Stimulated activated memory B cell treated with anti-CD40 and anti-IgM and Interleukin-4, amounts not matched to agents 10 μg/mL and 1 μg/mL and 100 μg/mL, for 72 hours (primary cell): ENCODE measurements at places on chromosomes 5 and 9.
A peak's percentile ranks its signal among the peaks of the same experiment; 100 is the strongest.

DNA sequence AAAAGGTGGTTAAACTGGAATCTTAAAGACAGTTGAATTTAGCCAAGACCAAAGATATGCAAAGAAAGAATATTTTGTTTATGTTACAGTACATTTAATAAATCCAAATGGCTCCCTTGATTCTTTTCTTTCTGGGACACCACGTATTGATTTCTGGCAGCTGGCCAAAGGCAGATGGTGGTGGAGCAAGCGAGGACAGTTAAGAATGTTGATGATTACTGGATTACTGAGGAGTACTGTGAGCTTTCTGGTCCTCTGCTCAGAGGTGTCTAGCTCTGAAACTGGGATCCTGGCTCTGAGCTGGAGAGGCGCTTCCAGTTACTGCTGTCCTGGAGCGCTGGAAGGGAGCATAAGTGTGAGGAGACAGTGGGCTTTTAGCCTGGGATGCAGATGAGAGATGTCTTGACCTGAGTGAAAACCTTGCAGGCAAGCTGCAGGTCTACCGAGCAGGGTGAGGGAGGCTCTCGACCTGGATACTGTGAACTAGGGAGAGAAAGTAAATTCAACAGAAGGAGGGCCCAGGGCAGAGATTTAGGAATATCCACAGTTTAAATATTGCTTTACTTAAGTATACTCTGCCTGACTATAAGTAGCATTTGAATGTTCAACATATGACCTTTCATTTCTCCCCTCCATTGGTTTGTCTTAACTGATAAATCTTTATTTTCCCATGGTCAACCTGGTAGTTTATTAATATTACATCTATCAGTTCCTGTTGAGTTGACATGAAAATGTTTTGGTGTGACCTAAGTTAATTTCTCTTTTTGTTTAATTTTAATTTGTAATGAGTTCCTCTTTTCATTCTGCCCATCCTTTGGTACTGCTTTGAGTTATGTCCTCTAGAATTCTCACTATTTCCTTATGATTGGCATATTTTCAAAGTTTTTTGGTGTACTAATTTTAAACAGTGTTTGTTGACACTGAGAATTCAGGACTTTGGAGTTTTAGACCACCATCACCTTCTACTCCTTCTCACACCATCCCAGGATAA, 3.7 kb downstream of the SYK start:
- ATAC-seq = no peak

GRCh38 chr9:89882930-89883361, 278.1 kb downstream of the GADD45G start:
- no peak for ATAC-seq

- ATAC-seq = no peak
Observed at GRCh38 chr5:81184749-81185110, 48.4 kb upstream of the CKMT2 start.

GRCh38 chr9:130866474-130866965, 30.1 kb downstream of the QRFP start:
- ATAC-seq = no peak

GRCh38 chr5:176352116-176352878, 9.3 kb downstream of the KIAA1191 start:
- peak; percentile 31 for ATAC-seq

DNA sequence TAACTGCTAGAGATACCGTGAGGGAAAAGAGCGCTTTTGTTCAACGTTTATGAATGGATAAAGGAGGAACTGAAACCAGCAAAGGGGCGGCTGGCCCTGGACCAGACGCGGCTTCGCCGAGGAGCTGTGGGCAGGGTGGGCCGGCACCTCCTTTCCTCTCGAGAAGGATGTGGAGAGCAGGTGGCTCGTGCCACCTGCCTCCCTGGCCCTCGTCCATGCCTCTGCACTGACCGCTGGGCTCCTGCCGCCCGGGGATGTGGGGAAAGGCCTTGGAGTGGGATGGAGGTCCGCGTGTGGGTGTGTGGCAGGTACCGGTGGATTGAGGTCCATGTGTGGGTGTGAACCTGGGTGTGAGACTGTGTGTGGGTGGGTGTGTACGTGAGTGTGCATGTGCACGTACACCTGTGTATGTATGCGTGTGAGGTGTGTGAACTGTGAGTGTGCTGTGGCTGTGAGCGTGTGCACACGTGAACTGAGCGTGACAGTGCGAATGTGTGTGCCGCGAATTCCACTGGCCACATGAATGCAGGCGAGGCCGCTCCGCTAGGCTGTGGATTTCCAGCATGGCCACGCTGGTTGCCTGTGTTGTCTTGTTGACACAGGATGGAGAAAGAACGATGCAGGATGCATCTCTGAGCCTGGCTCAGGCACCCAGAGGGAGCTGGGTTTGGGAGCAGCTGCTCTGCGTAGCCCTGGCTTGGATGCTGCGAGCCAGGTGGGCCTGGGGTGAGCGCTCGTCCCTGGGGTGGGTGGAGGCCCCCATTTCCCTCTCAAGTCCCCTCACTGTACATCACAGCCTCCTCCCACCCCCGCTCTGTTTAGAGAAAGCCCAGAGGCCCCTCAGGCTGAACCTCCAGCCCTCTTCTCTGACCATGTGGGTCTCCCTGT, 4.4 kb upstream of the CEP72 start:
- ATAC-seq = peak; percentile 68

- ATAC-seq = no peak
Observed at GRCh38 chr9:1007312-1007711, 30.9 kb downstream of the DMRT3 start.

DNA sequence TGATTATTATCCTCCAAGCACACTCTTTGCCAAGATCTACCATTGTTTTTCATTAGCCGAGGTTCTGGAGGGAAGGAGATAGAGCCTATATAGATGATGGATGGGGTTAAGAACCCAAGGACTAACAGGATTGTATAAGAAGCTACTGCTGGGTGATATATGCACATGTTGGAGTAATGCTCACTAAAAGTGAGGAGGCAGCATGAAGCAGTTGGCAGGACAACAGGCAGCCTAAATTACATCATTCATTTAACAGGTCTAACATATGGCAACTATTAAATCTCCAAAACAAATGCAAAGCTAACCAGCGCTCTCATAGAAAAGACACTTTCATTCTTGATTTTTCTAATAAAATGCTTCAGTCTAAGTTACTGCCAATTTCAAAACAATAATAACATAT, 293.2 kb downstream of the EPB41L4A start:
- no peak for ATAC-seq

- ATAC-seq = no peak
Observed at GRCh38 chr9:89825669-89826068, 220.9 kb downstream of the GADD45G start.

DNA sequence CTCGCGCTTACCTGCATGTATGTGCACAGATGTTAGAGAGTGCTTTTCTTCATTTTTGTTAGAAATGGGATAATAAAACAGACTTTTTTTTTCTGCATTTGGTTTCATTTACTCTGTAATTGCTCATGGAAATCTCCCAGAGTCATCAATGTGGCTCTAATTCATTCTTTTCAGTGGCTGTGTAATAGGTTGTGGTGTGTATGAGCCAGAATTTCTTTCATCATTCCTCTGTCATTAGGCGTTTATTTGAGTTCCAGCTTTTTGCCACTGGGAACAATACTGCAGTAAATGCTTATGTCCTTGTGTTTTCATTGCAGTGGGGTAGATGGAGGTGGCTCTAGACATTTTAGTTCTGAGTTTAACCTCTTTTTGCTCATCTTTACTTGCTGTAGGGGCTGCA, 118.9 kb downstream of the NXNL2 start:
- no peak for ATAC-seq

- ATAC-seq = no peak
Observed at GRCh38 chr9:137262909-137263285, 7.8 kb downstream of the NELFB start.

- no peak for ATAC-seq
Observed at GRCh38 chr9:17315341-17315740, 180.5 kb downstream of the CNTLN start.

DNA sequence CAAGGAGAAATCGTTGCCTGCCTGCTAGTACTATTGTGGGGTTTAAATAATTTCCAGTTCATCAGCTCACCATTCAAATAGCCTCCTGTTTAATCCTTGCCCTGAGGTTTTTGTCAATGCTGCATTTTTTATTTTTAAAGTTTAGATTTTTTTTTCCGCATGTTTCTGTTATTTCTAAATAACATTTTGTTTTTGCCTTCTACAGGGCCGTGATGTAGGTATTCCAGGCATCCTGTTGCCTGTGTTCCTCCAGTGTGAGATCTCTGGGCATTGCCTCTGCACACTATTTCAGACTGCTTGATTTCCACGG, 124.3 kb downstream of the HSD17B3 start:
- no peak for ATAC-seq

DNA sequence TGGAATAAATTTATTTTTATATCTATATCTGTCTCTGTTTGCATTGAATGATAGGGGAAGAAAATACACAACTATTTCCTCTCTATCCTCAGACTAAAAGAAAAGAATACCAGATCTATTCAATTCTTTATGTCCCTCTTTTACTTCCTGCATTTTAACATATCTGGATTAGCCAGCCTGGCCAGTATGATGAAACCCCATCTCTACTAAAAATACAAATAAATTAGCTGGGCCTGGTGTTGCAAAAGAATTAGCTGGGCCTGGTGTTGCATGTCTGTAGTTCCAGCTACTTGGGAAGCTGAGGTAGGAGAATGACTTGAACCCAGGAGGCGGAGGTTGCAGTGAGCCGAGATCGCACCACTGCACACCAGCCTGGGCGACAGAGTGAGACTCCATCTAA, 182.0 kb downstream of the LURAP1L start:
- no peak for ATAC-seq

- ATAC-seq = no peak
Observed at GRCh38 chr9:80836013-80836412, 853.3 kb downstream of the TLE1 start.

DNA sequence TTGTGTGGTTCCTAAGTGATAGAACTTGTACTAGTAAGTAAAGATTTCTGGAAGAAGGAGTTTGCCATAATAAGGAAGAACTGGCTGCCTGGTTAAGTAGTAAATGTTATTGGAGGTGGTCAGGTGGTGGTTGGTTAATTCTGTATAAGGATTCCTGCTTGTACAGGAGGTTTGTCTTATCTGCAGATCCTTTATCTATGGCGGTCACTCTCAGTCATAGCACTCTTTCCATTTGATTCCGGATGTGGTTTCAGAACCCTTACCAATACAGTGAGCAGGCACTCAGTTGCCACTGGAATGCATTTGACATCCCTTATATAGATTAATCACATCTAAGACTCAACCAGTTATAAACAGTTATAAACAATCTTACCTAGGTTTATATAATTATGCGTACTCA, 50.3 kb downstream of the RAD50 start:
- no peak for ATAC-seq

DNA sequence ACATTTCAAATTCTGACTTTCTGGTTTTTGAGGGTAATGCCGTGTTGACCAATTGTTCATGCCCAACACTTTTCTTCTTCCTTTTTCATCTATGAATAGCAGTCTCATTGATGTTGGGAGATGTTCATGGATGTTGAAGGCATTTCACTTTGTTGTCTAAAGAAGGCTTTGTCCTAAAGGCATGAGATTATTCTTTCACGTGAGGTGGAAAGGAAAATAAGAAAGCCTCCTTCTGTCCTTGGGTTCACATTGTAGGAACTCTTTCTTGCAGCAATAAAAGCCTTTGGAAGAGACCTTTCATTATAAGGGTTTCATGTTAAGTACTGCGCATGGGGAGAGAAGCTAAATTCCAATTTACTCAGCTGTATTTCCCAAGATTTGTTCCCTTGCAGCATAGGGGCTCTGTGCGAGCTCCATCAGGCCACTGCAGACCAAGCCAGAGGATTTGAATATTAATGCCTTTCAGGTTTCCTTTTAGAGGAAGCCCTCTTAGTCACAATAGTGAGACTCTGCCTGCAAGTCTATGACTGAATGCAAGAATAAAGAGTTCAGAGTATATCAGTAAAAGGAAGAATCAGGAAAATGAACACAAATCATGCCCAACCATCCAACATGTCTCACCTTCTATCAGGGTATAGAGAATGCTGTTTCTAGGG, 274.6 kb downstream of the TMEM38B start:
- no peak for ATAC-seq
